ENCODE measurements at places on chromosomes 6 and 20.

DNA sequence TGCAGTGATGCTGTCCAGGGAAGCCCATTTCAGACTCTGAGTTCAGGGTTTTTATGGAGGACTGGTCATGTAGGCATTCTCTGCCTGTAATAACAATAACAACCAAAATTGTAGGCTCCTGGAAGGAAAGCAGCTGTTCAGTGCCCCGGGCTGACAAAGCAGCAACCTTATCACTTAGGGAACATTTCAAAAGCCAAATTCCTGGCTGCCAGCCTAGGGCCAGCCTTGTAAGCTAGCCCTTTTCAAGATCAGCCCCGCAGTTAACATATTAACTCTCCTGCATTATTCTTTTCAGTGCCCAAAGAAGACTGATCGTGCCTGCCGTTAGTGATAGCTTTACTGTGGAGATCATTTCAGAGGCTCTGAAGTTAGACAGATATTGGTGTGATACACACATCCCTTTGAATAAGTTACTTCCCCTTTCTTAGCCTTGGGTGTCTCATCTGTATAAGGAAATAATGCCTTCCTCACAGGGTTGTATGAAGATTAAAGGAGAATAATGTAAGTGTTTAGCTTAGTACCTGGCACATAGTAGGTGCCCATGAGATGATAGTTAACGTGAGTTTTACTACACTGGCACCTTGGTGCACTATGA lies 44.1 kb downstream of the CTNNBL1 start:
- no peak for DNase-seq

DNA sequence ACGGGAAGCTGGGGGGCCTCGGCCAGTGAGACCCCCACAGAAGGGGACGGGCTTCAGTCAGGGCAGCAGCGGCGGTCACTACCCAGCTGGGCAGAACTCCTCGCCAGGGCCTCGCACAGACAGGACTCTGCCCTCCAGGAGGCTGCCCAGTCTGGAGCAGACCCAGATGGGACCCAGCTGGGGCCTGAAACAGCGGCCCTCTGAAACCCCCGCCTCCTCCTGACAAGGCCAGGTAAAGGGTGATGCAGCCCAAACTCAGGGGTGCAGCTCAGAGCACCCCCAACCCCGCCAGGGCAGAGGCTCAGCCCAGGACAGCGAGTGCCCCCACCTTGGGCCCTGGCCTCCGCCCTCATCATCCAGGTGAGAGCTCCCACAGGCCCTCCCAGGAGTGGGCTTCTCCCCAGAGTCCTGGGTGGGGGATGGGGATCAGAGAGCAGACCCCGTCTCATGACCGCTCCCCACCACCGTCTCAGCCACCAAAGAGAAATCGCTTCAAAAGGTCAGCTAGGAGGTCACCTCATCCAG lies 2.2 kb downstream of the EEF1A2 start:
- DNase-seq: no peak

DNA sequence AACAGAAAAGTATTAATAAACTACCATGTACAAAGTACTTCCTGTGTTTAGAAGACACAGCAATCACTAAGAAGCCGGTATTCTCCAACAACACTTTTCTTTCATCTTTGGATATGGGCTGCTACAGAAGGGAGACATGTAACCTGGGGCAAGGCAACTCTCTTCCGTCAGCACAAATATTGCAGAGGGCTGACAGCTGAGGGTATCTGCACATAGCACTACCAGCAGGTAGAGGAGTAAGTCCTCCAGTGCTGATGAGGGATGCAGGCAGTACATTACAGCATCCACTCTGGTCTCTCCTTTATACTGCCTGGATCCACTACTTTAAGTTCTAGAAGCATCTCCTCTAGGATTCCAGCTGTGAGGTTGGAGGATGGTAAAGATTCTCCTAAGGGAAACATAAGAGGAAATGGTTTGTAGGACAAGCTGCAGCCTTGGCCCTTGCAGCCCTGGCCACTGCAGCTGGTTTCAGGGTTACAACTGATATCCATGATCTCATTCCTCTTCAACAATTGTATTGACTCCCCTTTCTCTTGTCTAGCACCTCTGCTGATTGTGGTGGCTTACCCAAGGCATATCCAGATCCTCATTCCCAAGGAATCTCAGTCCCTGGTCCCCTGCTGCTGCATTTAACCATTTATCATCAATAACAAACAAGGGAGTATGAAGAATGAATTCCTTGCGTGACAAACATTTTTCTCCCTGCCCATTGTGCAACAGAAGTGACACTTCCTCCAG lies 110.7 kb upstream of the ADGRF1 start:
- no peak for DNase-seq

GRCh38 chr6:6704103-6705060 lies 115.9 kb downstream of the LY86 start:
- DNase-seq: no peak

- DNase-seq: no peak
These were observed 198.5 kb downstream of the TBXT start for GRCh38 chr6:165969184-165969583.

GRCh38 chr6:142544199-142544838 lies 242.5 kb downstream of the ADGRG6 start:
- DNase-seq: no peak

- no peak for DNase-seq
These were observed 24.6 kb upstream of the GTSF1L start for GRCh38 chr20:43751167-43752050.

DNA sequence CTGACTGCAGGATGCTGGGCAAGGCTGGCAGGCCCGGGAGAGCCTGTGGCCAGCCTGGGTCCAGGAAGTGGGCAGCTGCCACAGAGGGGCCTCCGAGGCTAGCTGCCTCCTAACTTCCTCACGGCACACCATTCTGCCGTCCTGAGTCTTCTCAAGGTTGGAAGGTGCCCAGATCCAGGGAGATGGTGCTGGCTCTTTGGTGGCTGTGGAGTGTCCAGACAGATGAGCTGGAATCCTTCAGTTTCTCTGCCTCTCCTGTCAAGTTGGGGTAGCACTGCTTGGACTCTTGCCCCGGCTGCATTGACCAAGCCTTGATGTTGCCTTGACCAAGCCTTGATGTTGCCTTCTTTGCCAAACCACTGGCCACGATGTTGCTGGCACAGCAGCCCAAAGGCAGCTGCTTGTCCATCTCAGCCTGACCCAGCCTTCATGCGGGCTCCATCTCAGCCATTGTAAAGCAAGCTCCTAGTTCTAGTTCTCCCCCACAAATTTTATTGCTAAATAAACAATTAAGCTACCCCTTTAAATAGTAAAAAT lies 75.1 kb upstream of the AFDN start:
- no peak for DNase-seq

DNA sequence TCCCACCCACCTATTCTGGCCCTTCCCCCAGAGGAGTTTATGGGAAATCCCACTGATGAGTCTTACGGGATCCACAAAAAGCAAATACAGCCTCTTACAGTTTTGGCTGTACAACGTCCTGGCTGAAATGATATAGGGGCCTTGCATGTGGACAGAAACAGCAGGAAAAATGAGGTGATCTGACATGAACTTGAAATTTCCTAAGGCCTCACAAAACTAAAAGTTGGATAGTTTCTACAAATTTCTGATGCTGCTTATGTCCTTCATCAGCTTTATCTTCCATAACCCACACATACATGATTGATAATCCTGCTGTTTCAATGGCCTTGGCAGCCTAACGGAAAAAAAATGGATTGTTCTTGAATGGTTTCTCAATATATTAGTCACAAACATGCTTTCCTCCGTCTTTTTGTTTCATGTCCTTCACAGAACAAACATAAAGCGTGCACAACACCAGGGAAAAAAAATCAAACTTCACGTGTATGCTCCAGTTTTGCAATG lies 118.8 kb downstream of the BMP5 start:
- DNase-seq: no peak

- DNase-seq: no peak
These were observed 358.5 kb downstream of the PRKN start for GRCh38 chr6:162369091-162369490.

GRCh38 chr20:3674995-3675900 lies 6.6 kb downstream of the ADAM33 start:
- DNase-seq: no peak

DNA sequence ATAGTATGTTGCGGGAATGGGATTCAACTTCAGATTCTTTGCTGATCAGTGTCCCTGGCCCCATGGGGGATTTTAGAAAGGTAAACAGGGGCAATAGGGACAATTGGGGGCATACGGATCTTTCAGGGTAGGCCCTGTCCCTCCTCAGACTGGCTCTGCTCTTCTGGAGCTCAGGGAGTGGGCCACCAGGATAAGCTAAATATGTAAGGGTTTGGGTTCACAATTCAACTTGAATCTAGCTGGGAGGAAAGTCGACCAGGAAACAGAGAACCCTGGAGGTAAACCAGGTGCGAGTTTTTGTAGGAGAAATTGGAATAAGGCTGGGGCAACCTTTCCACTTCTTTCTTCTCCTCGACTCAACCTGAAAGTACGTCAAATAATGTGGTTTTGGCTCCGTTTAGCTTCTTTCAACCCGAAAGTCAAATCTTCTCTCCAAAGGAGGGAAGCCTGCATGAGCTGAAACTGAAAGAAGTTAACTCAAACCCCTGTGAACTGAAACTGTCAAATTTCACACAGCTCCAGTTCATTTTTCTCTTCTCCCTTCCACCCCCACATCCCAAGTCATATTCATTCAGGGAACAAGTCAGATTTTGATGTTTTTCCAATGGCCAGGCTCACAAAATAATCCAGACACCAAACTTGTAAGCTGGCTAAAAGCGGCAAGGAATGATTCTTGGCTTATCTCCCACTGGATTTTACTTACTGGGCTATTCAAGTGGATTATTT lies 278.2 kb downstream of the CLIC5 start:
- DNase-seq: no peak

- DNase-seq: no peak
These were observed 47.4 kb downstream of the LAMA2 start for GRCh38 chr6:128930321-128930720.
